ENCODE measurements at places on chromosomes 12 and 14.
A peak's percentile ranks its signal among the peaks of the same experiment; 100 is the strongest.

GRCh38 chr12:49924628-49925246, 21.0 kb upstream of the FAIM2 start:
- DNase-seq: no peak

GRCh38 chr12:65279369-65280112, 1.1 kb downstream of the MSRB3 start:
- no peak for DNase-seq

- DNase-seq: no peak
Measured at GRCh38 chr12:13205809-13206559, 9.5 kb downstream of the EMP1 start.

DNA sequence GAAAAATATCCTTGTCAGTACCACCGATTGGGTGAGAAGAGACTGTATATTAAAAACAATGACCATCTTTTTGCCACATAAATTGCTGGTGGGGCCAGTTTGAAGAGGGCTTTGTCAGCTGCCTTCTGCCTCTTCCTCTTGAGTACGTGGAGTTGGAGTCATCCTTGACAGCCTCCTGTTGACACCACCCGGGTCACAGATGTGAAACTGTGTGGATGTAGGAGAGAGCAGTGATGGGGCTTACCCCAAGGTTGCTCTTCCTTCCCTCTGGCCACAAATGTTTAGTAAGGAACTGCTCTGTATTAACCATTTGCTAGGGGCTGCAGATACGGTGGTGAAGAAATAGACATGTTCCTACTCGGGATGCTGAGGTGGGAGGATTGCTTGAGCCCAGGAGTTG, 12.2 kb downstream of the PTPN11 start:
- no peak for DNase-seq

GRCh38 chr14:91755570-91756295, 23.8 kb upstream of the CATSPERB start:
- no peak for DNase-seq

DNA sequence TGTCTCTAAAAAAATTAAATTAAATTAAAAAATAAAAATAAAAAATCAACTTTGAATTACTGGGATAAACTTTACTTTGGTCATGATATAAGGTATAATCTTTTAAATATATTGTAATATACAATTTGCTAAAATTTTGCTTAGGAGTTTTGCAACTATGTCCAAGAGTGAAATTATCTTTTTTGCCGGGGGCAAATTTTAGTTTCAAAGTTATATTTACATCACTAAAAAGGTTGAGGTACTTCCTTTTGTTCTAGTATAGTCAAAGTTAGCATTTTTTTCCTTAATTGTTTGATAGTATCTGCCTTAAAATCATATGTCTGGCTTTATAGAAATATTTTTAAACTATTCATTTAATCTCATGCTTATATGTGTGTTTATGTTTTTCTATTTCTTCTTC, 17.6 kb upstream of the OR10AD1 start:
- no peak for DNase-seq

DNA sequence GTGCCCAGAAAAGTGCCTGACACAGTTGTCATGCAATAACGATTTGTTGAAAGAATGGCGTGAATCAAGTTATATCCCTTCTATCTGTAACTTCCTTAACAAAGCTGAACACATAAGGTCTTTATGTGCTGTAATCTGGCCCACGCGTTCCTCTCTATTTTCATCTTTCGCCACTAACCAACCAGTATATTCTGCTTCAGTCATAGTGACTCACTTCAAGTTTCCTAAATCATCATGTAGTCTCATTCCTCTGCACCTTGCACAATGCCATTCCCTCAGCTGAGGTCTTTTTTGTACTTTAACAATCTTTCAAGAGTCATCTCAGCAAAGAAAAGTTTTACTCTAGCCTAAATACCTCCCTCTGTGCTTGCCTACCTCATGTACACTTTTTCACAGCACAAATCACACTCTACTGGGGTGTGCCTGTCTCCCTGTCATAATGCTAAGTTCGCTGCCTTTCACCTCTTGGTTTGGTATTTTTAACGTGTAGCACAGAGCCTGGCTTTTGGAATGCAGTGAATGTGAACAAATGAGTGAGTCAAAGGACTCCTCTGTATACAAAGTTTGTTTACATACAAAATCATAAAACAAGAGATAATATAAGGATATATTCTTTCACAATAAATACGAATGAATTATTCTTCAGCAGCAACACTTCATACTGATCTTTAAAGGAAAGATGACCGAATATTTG, 2.9 kb upstream of the CMAS start:
- no peak for DNase-seq

DNA sequence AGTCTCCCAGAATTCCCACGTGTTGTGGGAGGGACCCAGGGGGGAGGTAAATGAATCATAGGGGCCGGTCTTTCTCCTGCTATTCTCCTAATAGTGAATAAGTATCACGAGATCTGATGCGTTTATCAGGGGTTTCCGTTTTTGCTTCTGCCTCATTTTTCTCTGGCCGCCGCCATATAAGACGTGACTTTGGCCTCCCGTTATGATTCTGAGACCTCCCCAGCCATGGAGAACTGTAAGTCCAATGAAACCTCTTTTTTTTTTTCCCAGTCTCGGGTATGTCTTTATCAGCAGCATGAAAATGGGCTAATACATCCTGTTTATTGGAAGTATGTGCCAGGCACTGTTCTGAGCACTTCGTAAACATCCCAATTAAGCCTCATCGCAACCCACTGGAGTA, 788 bp downstream of the KRT72 start:
- no peak for DNase-seq

GRCh38 chr12:100675432-100675831, 101.9 kb downstream of the GAS2L3 start:
- peak; percentile 42 for DNase-seq

DNA sequence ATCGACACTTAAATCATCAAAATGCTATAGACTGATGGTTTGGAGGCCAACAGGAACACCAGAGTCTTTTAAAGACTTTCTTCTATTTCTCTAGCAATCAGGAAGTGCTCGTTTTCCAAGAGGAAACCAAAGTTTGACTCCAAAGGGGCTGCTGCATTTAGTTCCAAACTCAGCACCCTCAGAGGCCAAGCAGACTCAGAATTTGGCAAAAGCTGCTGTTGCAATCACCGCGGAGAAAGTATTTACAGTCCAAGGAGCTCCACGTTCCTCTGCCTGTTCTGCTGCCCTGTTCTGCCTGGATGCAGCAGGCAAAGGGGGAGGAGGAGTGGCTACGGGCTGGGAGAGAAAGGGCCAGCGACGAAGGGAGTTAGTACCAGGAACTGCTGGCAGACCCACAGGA, 325.1 kb downstream of the BCL11B start:
- DNase-seq: no peak

- DNase-seq: no peak
Measured at GRCh38 chr14:99966037-99966835, 99.0 kb upstream of the EVL start.

GRCh38 chr12:123436017-123436964, at the start of gene RILPL2:
Gene RILPL2 (minus strand): TSS chr12:123436684. CDS start chr12:123436420, 264 bp downstream.
- DNase-seq: no peak

GRCh38 chr12:58907391-58907790, 12.9 kb downstream of the LRIG3 start:
- no peak for DNase-seq

DNA sequence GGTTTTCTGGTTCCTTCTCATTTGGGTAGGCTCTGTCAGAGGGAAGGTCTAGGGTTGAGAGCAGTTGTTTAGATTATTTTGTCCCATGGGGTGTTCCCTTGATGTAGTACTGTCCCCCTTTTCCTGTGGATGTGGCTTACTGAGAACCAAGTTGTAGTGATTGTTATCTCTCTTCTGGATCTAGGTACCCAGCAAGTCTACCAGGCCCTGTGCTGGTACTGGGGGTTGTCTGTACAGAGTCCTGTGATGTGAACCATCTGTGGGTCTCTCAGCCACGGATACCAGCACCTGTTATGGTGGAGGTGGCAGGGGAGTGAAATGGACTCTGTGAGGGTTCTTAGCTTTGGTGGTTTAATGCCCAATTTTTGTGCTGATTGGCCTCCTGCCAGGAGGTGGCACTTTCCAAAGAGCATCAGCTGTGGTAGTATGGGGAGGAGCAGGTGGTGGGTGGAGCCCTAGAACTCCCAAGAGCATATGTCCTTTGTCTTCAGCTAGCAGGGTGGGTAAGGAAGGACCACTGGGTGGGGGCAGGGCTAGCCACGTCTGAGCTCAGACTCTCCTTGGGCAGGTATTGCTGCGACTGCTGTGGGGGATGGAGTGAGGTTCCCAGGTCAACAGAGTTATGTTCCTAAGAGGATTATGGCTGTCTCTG, 179.3 kb upstream of the BTG1 start:
- DNase-seq: no peak

- no peak for DNase-seq
Measured at GRCh38 chr12:41683023-41683422, 461.7 kb downstream of the GXYLT1 start.

DNA sequence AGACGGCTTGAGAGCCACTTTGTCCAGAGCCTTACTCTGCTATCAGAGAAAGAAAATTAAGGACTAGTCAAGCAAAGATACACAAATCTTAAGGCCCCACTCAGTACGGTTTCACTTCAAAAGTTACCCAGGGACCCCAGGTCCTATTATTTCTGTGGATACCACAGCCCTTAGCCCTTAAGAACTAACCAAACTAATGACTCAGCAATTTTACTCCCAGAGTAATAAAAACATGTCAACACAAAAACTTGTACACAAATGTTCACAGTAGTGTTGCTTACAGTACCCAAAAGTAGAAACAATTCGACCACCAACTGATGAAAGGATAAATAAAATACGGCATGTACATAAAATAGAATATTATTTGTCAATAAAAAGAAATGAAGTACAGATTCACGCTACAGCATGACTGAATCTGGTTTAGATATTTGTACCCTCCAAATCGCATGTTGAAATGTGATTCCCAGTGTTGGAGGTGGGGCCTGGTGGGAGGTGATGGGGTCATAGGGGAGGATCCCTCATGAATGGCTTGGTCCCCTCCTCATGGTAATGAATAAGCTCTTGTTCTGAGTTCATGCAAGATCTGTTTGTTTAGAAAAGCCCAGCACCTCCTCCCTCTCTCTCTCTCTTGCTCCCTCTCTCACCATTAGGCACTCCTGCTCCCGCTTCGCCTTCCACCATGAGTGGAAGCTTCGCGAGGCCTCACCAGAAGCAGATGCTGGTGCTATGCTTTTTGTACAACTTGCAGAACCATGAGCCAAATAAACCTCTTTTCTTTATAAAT, 30.5 kb downstream of the AREL1 start:
- DNase-seq: no peak

GRCh38 chr14:73973497-73973896, 23.4 kb downstream of the COQ6 start:
- DNase-seq: no peak

- DNase-seq: no peak
Measured at GRCh38 chr12:74741112-74741511, 203.5 kb downstream of the ATXN7L3B start.

DNA sequence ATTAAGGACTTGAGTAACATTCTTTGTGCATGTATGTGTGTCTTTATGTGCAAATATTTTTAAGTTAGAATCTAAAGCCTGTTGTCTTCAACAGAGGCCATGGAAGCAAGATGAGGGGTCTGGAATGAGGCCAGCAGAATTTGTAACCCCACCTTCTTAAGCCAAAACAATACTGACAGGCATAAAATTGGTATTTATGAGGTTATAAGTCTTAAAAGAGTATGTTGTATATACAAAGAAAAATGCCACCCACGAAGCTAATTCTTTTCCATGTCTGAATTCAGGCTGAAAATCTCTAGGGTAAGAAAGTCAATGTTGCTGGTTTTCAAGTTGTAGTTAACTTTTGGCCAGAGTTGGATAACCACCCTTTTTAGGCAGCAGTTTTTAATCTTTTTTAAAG, 86.2 kb upstream of the TMTC1 start:
- no peak for DNase-seq

GRCh38 chr14:32083315-32083624, 6.2 kb downstream of the ARHGAP5 start:
- DNase-seq: no peak

DNA sequence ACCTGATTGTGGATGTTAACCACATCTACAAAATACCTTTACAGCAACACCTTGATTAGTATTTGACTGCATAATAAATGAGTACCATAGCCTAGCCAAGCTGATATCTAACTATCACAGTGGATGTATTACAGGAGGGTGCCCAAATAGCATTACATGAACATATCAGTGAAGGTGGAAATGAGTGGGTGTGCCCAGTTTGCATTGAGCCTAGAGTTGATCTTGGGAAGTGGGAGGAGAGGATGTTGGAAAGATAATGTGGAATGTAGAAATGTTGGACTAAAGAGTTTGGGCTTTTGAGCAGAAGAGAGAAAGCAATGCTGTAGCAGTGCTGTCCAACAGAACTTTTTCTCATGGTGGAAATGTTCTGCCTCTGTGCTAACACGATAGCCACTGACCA, 98.9 kb downstream of the ANO6 start:
- DNase-seq: no peak

GRCh38 chr12:77401064-77401769, 335.8 kb upstream of the E2F7 start:
- DNase-seq: no peak

DNA sequence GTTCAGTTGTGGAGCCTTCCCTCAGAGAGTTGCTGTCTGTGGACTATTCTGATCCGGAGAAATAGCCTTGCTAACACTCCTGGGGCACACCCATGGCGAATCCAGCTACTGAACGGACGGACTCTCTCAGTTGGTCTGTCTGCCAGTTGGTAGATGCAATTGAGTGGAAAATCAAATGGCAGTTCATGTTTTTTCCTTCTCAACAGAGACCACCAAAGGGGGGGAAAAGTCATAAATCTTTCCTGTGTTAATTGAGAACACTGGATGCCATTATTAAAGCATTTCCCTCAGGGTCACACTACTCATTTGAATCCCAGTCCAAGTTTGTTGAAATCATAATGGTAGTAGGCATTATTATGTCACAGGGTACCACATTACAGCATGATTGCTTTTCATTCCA, 354.3 kb upstream of the FAR2 start:
- DNase-seq: no peak

DNA sequence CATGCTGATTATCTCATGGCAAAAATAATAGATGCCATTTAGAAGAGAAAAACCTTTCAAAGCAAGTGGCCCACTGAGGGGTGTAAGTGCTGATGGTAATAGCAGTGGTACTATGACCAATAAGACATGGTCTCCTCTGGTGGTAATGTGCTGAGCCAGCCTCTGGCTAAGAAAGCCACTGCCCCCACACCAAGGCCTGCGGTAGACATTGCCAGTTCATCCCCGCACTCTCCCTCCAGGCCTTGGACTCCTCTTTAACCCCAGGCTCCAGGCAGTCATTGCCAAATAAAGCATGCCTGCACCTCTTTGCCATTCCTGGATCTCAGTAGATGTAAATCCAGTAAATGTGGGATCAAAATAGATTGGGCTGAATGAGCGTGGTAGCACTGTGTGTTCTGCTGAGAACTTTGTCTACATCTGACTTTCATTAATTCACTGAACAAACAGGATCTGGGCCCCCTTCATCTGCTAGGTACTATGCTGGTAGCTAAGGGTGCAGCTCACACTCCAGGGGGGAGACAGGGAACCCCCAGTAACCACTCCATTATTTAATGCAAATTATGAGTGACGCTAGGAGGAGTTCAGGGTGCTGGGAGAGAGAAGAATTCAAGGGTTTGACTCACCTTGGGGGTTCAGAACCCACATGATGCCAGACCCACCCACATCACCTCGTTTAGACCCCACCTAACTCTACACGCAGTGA, 89.3 kb downstream of the BCL11B start:
- DNase-seq: no peak

- DNase-seq: no peak
Measured at GRCh38 chr12:26251600-26251999, 56.2 kb downstream of the SSPN start.

- no peak for DNase-seq
Measured at GRCh38 chr12:93653079-93653478, 24.1 kb upstream of the CRADD start.

- DNase-seq: no peak
Measured at GRCh38 chr12:125205386-125205785, 140.2 kb downstream of the AACS start.

- no peak for DNase-seq
Measured at GRCh38 chr14:94752591-94753436, 17.1 kb downstream of the GSC start.
